LHCN-M2 (cell line): ENCODE measurements at places on chromosomes 6 and 20.

DNA sequence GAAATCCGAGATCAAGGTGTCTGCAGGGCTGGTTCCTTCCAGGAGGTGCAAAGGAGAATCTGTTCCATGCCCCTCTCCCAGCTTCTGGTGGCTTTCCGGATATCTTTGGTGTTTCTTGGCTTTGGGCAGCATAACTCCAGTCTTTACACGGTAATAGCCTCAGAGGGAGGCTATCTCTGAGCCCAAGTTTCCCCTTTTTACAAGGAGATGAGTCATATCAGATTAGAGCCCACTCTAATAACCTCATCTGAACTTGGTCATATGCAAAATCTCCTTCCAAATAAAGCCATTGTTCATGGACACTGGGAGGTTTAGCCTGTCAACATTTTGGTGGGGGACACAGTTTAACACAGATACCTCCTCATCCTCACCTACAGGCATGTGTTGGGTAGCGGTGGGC, 213.7 kb downstream of the ATXN1 start:
- DNase-seq: no peak

DNA sequence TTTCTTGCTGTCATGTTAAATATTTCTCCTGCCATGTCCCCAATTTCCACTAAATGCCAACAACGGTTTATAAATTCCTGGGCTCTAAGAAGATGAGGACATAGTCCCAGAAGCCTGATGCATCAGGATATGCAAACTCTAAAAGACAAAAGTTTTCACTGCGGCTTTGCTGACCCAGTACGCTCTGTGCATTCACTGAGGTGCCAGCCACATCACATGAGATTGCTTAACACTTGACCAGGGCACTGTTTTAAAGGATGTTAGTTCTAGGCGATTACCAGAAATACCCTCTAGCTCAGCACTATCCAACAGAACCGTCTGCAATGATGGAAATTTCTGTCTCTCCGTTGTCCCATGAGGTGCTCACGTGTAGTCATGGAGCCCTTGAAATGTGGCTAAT, 19.9 kb upstream of the ADTRP start:
- DNase-seq: no peak

- no peak for DNase-seq
These were observed 57.5 kb downstream of the HIVEP2 start for GRCh38 chr6:142887517-142887916.

GRCh38 chr6:141510803-141511202, 621.9 kb upstream of the GJE1 start:
- DNase-seq: no peak

GRCh38 chr20:39066471-39067242, 104.5 kb downstream of the DHX35 start:
- DNase-seq: no peak

GRCh38 chr6:164286011-164286410, 871.5 kb downstream of the QKI start:
- DNase-seq: peak; percentile 53

DNA sequence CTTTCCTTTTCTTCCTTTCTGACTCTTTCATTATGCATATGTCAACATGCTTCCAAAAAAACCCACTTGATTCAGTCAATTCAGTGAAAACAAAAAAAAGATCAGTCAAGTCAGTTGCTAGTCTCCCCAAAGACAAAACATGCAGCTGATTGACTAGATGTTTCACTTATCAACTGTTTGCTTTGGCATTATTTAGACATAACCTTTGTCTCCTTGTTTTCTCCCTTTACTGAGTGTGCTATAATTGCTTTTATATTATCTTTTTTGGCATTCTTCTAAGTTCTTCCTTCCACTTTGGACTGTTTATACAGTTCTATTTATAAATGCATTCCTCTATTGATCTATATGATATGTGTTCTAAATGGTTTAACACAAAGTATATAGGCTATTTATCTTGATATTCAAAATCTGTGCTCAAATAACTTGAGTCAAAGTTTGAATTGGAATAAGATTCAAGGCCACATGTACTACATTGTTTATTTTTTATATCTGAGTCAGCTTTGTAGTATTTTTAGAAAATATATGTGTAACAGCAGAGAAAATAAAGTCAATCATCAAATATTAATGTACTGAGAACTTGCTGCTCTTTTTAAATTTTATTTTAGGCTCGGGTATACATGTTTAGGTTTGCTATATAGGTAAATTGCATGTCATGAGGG, 260.5 kb downstream of the CENPW start:
- DNase-seq: no peak

GRCh38 chr6:75842191-75842590, 93.2 kb downstream of the MYO6 start:
- DNase-seq: no peak

DNA sequence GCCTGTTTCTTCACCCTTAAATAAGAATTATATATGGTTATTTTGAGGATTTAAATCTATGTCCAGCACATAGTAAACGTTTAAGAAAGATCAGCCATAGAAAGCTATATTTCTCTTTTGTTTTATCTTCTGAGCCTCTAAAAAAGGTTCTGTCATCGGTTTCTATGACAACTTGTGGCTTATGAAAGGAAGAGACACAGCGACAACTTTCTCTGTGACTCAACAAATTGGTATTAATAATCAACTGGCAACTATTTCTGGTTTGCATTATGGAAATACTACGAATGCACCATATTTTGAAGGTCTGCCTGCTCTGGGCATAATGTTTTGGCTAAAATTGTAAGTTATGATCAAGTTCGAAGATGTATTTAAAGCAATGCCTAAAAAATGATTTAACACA, 751.0 kb downstream of the CD109 start:
- DNase-seq: peak; percentile 60

GRCh38 chr20:38590676-38591473, 9.9 kb downstream of the ADIG start:
- peak; percentile 22 for DNase-seq

GRCh38 chr6:158772851-158773371, 46.3 kb downstream of the EZR start:
- peak; percentile 35 for DNase-seq

DNA sequence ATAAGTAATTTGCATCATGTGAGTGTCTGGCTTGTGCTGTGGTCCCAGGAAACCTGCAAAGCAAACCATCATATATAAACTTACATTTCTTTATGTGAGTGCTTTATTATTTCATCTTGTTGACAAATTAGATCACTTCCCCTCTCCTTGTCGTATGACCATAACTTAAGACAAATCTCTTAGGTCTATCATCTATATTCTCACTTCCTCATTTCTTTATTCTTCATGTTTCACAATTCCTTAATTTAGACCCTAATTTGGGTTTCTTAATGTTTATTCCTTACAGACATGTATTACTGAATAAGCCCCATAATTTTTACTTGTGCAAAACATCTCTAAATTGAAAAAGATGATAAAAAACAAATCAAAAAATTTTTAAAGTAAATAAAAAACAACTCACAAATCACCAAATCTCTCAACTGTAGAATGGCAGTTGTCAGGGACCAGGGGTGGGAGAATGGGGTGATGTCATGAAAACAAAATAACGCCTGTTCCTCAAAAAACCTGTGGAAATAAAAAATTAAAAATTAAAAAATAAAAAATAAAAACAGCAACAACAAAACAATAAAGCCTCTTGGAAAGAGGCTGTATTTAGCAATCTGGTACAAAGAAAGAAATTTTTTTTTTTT, 49.5 kb upstream of the FBXO30 start:
- no peak for DNase-seq

- DNase-seq: no peak
These were observed 15.9 kb upstream of the LOC128125822 start for GRCh38 chr6:63556369-63556768.

- DNase-seq: no peak
These were observed 97.9 kb upstream of the PRL start for GRCh38 chr6:22394691-22395090.

DNA sequence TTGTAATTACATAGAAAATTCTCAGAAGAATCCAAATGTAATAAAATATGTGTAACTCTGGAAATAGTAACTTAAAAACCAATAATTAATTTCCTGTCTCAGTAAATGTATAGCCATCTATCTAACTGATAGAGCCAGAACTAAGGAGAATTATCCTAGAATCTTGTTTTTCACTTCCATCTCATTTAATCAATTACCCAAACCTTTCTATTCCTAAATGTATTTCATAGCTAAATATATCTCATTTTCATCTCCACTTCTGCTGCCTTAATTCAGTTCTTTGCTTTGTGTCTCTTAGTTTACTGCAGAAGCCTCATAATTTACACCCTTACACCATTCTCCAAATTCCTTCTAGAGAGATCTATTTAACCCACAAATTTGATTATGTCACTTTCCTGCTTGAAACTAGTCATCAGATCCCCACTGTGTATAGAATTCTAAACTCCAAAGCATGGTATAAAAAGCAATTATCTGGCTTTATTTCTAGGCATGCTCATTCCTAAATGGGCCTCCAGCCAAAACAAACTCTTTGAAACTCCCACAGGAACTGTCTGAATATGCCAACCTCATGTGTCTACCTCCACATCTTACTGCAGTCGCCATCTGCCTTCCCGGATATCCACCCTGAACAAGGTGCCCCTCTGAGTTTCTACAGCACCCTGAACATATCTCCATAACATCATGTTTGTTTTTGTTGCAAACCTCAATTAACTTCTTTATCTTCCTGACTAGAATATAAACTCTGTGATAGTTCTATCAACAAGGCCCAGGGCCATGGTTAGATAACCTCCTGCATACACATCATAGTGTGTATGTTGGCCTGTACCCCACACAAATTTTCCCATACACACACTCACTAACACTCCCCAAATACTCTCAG, 70.5 kb upstream of the ADTRP start:
- DNase-seq: peak; percentile 29

- DNase-seq: no peak
These were observed 15.8 kb upstream of the HCK start for GRCh38 chr20:32036252-32036651.

DNA sequence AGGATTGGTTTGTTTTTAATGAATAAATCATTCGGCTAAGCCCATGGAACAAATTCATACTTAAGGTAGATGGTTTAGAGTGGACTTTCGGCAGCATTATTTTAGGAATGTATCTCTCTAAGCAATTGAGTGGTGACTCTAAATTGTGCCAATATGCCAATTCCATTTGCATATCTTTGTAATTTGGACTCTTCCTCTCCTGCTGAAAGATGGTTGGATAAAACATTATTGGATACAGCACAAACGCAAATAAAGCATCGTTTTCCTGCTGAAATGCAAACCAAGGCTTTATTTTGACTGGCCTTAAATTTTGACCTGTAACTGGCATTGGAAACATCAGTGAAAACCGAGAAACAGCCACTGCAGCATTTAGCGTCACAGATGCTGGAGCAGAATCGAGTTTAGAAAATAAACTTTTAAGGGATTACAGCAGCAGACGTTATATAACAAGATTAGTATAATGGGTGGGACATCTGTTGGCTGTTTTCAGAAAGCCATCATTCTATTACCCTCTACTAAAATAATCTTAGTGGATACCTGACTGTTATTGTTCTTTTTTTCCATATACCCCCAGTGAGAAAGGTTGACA, 726.0 kb downstream of the KIF16B start:
- no peak for DNase-seq

- no peak for DNase-seq
These were observed 249.8 kb upstream of the ID4 start for GRCh38 chr6:19587238-19587942.

DNA sequence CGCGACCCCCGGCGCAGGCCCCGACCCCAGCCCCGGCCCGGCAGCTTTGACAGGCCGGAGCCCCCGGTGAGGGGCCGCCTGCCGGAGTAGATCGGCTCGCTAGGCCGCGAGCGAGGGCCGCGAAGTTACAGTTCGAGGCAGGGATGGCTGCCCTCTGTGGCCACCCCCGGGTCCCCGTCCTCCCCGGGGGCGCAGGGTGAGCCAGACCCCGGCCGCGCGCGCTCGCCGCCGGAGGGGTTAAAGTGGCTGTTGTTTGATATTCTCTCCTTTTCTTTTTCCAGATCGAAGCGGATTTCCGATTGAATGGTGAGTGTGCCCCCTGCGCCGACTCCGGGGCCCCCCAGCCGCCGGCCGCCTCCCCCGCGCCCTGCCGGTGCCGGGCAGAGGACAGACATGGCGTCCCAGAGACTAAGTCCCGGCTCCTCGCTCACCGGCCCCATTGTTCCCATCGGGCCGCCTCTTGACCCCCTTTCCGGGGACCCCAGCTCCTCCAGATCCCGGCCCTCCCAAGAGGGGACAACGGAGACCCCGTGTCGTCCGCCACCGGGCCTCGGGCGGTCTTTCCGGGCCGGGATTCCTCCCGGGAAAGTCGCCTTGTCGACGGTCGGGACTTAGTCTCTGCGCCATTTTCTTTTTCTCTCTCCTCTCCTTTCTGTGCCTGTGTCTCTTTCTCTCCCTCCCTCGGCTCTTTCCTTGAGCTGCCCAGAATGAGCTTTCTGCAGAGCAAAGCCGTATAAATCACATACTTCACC, 704 bp downstream of the TOP1 start:
- DNase-seq: no peak

GRCh38 chr6:40706178-40706577, 119.0 kb upstream of the LRFN2 start:
- DNase-seq: no peak

- no peak for DNase-seq
These were observed 47.0 kb downstream of the SLC22A23 start for GRCh38 chr6:3409699-3410384.

DNA sequence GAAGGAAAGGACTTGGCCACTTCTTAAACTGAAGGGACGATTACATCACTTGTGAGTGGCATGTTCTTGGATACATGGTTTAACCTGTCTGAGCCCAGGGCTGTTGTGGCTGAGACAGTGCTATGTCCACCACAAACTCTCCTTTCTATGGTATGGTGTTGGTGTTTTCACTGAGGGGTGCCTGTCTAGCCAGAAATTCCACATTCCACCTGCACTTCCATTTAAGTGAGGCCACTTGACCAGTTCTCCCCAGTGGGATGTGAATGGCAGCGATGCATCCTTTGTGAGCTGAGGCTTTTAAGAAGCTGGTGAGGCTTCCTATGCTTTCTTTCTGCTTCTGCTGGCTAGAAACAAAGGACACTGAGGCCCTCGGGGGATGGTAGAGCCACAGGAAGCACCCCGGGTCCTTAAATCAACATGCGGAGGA, 151.4 kb upstream of the CHD6 start:
- DNase-seq: no peak

DNA sequence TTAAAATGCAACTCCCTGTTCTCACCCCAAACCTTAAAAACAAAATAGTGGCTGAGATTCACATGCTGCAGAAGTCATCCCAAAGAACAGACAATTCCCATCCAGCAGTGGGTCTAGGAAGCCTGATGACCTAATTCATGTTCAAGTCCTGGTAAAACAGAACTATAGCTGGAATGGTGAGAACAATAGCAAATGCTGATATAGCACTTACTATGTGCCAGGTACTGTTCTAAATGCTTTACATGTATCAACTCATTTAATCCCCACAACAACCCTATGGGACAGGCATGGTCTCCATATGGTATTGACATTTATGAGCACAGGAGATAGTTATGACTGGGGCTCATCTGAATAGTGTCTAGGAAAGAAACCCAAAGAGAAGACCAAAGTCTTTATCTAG, 5.6 kb downstream of the DDO start:
- DNase-seq: no peak

GRCh38 chr6:69795469-69796072, 1.2 kb downstream of the LMBRD1 start:
- no peak for DNase-seq
